ENCODE measurements at places on chromosomes 1 and 21.

DNA sequence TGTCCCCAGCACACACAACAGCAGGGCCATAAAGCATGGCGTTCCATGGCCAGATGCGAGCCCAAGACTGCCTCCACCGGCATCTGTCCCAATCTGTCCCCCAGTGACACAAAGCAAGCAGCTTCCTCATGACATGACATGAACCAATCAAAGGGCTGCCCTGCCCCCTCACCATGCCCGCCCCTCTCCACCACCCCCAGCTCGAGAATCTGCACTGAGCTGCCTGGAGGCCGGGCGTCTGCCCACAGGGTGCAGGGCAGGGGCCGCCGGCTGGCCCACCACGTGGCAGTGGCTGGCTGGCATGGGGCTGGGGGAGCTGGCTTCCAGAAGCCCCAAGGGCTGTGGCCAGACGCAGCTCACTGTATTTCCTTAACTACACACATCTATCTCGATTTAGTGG, 27.8 kb downstream of the WNT9A start:
- DNase-seq = no peak

DNA sequence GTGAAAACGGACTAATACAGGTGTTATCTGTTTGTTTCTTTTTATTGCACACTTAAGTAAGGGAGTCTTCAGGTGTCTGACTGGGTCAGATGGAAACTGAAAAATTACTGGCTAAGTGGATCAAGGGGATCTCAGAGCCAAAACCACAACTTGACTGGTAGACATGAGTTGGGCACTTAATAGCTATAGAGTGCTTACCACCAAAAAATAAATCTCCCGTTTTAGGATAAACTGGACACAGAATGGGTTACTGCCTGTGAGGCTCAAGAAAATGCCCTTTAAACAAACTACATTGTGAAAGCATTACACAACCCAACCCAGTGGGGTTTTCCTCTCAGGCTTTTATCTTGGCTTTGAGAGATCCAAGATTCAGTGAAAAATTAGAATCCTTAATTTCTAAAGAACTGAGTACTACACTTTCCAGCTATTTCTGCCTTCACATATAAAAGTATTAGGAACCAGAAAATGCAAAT, 134.0 kb upstream of the LYPLAL1 start:
- no peak for DNase-seq

DNA sequence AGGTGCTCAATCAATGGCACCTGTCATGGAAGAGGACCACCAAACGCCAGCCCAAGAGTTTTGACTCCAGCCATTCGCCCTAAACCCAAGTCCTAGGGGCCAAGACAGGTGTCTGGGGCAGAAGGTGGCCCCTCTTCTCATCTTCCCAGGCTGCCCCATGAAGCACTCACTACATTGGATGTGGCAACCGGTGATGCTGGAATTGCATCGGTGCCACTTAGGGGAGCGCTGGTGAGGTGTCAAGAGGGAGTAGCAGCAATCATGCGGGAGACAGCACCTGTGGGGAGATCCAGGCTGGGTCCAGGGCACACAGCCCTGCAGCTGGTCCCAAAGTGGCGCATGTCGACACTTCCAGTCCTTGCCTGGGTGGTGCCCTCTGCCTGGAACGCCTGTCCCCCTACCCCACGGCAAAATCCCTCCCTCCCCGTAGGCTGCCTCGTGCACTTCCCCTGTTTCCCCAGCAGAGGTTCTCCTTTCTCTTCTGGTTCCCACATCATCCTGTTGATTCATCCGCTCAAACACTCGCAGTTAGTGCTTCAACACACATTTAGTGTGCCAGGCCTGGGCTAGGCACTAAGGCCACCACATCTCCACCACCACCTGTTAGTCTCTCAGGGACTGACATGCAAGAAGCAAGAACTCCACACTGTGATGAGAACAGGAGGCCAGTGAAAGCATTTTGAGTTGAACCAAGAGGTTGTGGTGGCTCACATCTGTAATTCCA, 18.5 kb downstream of the PLA2G2D start:
- no peak for DNase-seq

DNA sequence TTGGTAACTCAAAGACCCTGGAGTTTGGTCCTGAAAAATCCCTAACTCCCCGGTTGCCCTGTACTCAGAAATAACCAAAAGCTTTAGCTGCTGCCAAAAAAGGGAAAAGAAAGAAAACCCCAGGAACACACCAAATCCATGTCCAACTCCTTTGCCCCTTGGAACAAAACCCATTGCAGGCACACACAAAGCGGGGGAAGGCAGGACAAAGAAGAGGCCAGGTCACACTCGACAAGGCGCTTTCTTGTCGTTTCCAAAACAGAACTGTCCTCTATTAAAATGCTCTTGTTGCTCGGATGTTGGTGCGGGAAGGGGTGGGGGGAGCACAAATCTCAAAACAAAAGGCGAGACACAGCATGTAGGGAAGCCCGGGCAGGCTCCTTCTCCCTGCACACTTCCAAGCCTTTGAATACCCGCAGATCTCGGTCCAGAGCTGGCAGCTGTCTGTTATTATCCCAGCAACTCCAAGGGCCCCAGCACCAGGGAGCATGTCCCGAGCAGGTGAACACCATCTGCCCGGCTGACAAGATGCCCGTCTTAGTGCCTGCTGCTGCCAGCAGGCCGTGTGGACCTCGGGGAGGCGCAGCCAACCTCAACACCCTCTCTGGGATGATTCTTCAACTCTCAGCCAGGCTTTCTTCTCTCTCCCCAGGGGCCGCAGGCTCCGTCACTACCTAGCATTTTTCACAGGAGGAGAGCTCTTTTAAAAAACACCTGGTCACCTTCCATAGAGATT, 96.4 kb downstream of the SSBP3 start:
- DNase-seq = no peak

- no peak for DNase-seq
Measured at GRCh38 chr1:229379846-229380245, 37.0 kb upstream of the CCSAP start.

- no peak for DNase-seq
Measured at GRCh38 chr1:224217655-224218623, 34.9 kb downstream of the DEGS1 start.

- no peak for DNase-seq
Measured at GRCh38 chr1:156149374-156150332, 3.7 kb upstream of the SEMA4A start.

- no peak for DNase-seq
Measured at GRCh38 chr21:46161633-46162592, 6.5 kb upstream of the FTCD start.

DNA sequence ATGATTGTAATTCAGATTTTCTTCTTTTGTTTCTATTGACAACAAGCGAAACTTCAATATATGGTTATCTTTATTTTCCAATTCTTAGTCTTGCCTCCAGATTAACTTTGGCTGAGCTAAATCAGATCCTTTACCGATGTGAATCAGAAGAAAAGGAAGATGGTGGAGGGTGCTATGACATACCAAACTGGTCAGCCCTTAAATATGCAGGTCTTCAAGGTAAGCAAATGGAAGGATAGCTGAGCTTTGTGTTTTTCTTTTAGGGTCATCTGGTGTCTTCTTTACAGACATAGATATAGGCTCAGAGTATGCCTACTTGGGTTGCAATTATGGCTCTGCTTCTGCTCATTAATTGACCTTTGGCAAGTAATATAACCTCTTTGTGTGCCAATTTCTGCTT, 37.7 kb downstream of the AGL start:
- no peak for DNase-seq

DNA sequence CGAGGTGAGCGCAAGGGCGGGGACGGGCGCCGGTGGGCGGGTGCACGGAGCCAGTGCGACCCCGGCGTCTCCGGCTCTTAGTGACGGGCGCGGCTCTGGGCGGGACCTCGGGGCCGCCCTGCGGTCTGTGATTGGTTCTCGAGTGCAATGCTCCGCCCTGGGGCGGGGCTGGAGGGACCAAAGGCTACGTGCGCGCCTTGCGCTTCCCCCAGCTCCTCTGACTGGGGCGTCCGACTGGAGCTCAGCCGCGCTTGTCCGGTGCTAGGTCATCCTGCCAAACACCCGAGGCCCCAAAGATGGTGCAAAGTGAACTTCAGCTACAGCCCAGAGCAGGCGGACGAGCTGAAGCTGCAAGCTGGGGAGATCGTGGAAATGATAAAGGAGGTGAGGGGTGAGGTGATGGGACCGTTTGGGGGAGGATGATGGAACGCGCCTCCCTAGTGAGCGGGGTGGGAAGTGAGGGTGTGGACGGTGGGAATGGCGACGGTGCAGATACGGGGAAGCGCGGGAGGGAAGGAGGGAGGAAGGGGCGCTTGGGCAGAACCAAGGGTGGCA, 811 bp downstream of the SH3D21 start:
- peak; percentile 91 for DNase-seq

GRCh38 chr21:45989355-45990048, 7.9 kb downstream of the COL6A1 start:
- DNase-seq = no peak

DNA sequence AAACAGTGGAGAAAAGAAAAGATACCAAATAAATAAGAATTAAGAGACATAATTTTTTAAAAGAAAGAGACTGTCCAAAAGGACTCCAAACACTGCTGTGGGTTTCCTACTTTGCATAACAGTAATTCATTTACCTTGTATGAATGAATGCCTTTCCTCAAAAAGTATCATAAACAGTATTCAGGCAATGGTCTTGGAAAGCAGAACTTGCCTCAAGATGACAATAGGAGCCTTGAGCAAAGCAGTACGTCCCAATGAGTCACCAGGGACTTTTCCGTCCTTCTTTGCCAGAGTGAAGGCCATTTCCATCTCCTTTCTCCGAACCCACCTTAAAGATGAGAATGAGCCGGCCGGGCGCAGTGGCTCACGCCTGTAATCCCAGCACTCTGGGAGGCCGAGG, 186.4 kb downstream of the ZBTB18 start:
- DNase-seq = no peak

- no peak for DNase-seq
Measured at GRCh38 chr21:18614303-18614702, 210.7 kb upstream of the TMPRSS15 start.

- no peak for DNase-seq
Measured at GRCh38 chr1:10657088-10657847, 139.2 kb downstream of the CASZ1 start.

DNA sequence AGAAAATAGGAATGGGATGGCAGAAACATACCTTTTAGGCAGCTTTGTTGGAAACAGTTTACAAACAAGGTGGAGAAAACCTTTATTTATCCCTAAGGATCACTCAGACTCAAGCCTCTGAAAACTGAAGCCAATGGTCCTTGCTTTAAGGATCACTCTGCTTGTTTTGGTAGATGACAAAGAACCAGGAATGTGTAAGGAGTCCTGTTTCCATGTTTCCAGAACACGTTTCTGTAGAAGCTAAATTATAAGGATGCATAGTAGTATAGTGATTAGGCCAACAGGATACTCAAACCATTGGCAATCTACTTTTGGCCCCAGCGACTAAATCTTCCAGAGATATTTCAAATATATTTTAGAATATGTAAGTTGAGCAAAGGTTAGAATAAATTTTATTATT, 149.1 kb upstream of the HP1BP3 start:
- DNase-seq = no peak

- no peak for DNase-seq
Measured at GRCh38 chr1:30632481-30632880, 90.9 kb downstream of the MATN1 start.

DNA sequence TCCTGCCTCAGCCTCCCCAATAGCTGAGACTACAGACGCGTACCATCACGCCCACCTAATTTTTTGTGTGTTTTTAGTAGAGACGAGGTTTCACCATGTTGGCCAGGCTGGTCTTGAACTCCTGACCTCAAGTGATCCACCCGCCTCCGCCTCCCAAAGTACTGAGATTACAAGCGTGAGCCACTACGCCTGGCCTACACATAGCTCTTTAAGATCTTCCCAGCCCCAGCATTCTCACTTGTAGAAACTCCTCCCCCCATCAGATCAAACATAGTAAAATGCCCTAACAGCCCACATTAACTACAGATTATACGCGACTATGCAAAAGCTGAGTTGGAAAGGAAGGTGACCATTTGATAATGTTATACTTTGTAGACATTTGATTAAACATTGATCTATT, 634.8 kb downstream of the MATN1 start:
- DNase-seq = no peak

- no peak for DNase-seq
Measured at GRCh38 chr1:230754796-230755195, 7.6 kb downstream of the CAPN9 start.

DNA sequence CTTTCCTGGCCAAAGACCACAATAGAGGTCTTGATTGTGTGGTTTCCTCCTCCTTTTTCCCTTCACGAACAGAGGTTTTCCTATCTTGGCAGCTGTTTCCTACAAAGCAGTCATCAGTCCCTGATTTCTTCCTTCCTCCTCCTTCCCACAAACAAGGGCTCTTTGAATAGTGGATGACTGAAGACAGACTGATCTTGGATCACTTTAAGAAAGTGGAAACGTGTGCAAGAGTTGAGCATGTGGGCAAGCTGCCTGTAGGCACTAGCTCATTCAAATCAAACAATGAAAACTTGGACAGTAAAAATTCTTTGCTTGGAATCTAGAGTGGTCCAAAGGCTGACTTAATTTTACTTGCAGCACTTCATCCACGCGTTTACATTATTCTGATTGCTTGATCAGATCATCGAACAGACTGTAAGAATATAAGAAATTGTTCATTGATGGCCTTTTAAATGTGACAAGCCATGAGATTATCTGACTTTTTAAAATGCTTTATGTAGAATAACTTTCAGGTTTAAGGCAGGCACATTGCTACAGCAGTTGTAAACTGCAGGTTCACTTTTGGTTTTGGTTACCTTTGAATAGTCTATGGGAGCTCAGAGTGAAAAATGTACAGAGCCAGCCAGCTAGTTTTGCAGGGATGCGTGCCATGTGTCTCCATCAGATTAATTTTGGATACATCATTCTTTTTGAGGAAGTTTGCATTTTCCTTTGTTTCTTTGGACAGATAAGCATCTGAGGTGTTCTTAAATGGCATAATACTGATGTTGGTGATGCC, 34.4 kb downstream of the ADGRL2 start:
- DNase-seq = no peak

DNA sequence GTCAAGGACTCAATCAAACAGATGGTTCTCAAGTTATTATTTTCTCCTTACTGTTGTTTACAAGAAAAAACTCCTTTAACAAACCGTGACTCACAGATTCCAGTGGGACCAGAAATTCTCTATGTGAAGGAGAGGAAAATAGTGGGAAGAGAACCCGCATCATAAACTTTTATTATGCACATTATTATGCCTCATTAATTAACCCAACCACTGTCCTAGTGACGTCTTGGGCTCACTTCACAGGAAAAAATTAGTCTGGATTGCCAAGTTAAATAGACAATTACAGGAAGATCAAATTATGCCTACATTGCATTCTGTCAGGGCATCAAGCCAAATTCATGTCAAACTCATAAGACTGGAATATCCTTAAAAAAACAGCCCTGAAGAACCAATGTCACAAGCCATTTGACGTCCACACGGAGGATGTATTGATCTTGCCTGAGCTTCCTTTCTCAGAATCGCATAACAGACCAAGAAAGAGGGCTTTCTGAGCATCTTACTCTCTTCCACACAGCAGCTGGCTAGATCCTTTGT, 347.8 kb downstream of the DUSP10 start:
- no peak for DNase-seq
